ENCODE measurements at places on chromosomes 11 and 22.

GRCh38 chr22:40728731-40729189 lies 49.5 kb downstream of the MCHR1 start:
- DNase-seq = no peak

DNA sequence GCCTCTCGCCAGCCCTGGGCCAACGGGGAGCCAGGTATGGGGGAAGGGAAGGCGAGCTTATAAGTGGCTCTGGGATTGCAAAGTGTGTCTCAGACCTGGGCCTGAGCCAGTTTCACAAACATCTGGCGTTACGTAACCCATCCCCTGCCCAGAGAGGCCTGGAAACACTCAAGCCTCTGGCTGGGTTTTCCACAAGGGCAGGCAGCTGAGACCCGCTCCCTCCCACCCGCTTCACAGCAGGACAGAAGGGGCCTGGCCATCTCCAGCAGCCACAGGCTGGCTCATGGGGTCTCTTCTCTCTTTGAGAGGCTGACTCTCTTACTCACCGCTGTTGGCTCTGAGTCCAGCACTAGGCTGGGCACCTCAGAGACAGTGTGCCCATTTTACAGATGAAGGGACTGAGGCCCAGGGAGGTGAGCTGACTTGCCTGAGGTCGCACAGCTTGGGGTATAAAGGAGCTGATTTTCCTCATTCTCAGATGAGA lies 44.5 kb downstream of the TRIOBP start:
- DNase-seq = peak; percentile 48

GRCh38 chr11:77046060-77046501 lies 11.9 kb downstream of the B3GNT6 start:
- DNase-seq = no peak

DNA sequence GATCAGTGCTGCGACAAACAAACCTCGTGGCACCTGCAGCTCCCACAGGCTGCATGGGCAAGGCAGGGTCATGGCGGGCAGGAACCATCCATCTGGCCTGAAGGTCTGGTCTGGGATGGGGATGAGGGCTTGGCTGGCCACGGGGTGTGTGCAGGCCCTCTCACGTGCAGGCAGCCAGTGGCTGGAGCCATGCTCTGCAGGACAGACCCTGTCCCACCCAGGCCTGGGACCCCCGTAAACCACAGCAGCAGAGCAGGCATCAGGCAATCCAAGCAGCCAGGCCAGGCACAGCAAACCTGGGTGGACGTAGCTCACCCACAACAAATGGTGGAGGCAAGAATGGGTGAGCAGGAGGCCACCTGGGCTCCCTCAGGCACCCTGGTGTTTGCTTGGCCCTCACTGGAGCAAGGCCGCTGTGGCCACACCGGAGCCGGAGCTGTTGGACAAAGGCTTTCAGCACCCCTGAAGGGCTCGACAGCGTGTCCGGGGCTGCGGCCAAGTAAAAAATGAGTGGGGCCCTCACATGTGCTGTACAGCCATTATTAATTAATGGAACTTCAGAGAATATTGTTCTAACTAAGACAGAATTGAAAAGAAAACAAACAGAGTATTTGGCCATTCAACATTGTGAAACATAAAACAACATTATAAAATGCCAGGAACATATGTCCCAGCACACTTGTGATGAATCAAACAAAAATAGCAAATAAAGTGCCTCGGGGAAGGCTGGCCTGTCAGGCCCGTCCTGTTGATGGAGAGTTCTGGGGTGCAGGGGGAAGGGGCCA lies 24.0 kb upstream of the GNB1L start:
- DNase-seq = no peak

- no peak for DNase-seq
Measured at GRCh38 chr11:64025205-64025604, 10.5 kb upstream of the FLRT1 start.

DNA sequence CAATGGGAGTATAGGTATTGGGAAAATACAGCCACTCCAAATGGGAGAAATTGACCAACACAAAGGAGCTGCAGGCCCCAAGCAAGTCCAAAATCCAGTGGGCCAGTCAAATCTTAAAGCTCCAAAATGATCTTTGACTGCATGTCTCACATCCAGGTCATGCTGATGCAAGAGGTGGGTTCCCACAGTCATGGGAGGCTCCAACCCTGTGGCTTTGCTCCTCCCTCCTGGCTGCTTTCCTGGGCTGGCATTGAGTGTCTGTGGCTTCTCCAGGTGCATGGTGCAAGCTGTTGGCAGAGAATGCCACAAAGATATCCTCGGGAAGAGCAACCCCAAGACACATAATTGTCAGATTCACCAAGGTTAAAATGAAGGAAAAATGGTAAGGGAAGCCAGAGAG lies 80.8 kb downstream of the IGLL5 start:
- DNase-seq = no peak

GRCh38 chr11:27358296-27358695 lies 4.7 kb downstream of the CCDC34 start:
- no peak for DNase-seq

DNA sequence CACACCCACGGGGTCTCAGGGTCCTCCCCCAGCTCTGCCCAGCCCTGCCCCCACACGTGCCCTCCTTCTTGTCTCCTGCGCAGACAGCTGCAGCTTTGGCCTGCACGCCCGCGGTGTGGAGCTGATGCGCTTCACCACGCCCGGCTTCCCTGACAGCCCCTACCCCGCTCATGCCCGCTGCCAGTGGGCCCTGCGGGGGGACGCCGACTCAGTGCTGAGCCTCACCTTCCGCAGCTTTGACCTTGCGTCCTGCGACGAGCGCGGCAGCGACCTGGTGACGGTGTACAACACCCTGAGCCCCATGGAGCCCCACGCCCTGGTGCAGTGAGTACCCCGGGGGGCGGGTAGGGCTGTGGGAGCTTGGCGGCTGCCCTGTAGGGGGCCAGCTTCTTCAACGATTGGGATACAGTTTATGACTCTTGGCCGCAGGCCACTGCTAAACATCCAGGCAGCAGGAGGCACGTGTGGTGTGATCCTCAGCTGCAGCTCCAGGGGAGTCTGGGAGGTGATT lies 30.8 kb downstream of the ST14 start:
- no peak for DNase-seq

DNA sequence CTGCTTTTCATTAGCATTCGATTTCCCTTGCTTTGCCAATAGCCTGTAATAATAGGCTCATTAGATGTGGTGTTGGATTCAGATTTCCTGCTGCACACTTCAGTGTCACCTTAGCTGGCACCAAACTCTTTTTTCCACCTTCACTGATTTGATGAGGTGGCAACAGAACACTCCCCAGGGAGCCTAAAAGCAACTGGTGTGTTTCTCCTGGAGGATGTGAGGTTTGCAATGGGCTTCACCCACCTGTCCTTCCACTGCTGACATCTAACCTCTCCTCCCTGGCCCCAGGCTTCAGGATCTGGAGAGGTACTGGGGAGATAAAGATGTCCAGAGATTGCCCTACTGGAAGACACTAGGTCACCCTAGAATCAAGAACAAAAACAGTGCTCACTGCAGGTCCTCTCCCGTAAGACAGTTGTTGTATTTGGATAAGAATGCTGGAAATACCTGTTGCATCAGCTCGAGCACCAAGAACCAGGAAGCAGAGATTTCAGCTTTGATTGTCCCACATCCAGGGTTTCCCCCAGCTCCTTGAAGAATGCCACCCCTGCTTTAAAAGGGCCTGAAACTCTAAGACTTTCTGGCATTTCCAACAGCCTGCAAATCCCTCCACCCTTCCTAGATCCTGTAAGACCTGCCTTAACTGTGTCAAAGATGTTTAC lies 96.9 kb downstream of the SLC1A2 start:
- DNase-seq = no peak

DNA sequence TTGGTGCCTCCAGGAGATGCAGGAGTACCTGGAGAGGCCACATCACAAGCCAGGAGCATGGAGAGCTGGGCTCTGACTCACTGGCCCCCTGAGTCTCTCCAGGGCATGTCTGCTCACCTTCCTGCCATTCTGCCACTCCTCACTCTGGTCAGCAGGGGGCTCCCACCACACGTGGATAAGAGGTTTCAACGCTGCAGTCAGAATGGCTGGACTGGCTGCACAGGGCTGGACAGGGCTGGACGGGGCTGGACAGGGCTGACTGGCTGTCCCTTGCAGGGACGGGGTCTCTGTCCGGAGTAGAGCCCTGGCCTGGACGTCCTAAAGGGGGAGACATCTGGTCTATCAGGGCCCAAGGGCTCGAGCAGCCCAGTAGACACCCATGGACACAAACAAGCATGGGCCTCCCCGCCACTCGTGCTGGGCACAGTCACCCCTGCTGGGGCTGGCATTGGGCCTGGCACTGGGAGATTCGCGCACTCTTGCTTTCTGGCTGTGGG lies 34.6 kb downstream of the CYTH4 start:
- DNase-seq = peak; percentile 88

DNA sequence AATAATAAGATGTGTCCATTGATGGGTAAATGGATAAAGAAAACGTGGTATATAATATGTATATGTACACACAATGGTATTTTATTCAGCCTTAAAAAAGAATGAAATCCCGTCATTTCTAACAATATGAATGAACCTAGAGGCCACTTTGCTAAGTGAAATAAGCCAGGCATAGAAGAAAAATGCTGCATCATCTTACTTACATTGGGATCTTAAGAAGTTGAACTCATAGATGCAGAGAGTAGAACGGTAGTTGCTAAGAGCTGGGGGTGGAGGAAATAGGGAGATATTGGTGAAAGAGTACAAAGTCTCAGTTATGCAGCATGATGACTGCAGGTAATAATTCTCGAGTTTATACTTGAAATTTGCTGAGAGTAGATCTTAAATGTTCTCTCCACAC lies 14.3 kb upstream of the SLC36A4 start:
- no peak for DNase-seq

DNA sequence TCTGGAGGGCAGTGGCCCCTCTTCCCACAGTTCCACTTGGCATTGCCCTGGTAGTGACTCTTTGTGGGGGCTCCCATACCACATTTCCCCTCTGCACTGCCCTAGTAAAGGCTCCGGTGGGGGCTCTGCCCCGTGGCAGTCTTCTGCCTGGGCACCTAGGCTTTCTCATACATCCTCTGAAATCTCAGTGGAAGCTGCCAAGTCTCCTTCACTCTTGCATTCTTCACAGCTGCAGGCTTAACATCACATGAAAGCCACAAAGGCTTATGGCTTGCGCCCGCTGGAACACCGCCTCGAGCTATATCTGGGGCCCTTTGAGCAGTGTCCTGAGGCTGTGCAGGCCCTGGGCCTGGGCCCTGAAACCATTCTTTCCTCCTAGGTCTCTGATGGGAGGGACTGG lies 25.3 kb downstream of the PLEKHB1 start:
- no peak for DNase-seq

- DNase-seq = peak; percentile 38
Measured at GRCh38 chr22:46652847-46653331, 32.7 kb downstream of the GRAMD4 start.

DNA sequence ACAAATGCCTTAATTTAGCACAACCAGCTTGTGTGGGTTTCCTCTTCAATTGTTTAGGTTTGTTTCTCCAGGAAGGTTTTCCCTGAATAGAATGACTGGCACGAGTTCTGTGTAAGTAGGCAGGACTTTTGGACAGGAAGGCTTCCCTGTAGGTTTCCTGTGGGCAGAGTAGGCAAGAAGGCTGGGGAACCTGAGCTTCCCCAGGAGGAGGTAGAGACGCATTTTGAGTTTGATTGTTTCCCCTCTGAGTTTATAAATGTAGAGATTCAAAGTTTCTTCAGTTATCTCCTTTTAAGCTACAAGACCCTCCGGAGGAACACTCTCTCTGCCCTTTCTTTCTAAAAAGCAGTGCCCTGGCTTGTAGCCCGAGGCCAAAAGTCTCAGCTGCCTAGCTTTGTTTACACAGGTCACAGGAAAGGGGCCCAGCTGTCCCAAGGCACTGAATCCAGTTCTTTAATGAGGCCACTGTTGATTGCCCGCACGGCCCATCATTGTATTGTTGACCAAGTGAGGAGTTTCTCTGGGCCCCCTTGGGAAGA lies 66.6 kb upstream of the RDX start:
- DNase-seq = peak; percentile 35

DNA sequence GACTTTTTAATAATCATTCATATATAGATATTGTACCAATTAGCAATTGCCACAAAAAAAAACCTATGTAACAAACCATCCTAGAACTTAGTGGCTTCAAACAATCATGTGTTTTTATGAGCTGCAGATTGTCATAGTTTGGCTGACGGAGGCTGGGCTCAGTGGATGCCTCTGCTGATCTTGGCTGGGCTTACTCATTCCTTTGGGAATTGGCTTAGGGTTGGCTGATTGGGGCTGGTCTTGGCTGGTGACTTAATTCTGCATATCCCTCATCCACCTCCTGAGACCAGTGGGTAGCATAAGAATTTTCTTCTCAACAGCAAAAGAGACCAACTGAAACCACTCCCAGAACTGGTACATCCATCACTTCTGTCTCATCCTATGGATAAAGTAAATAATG lies 57.9 kb upstream of the PHF21B start:
- DNase-seq = no peak

DNA sequence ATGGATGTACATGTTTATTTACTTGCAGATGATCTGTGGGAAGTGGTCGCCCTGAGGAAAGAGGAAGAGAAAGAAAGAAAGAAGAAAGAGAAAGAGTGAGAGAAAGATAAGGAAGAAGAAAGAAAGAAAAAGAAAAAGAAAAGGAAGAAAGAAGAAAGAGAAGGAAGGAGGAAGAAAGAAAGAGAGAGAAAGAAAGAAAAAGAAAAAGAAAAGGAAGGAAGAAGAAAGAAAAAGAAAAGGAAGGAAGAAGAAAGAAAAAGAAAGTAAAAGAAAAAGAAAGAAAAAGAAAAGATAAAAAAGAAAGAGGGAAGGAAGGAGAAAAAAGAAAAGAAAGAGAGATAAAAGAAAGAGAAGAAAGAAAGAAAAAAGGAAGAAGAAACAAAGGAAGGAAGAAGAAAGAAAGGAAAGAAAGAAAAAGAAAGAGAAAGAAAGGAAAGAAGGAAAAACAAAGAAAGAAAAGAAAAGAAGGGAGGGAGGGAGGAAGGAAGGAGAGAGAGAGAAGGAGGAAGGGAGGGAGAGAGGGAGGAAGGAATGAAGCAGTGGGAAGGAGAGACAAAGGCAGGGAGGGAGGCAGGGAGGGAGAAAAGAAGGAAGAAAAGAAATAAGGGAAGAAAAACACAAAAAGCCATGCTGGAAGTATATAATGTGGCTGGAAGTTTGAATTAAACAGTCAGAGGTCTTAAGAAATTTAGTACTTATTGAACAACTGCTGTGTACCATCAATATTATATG lies 976.6 kb downstream of the FAM181B start:
- DNase-seq = no peak

GRCh38 chr22:36856121-36856791 lies 4.5 kb upstream of the NCF4 start:
- DNase-seq = peak; percentile 92

GRCh38 chr22:45072322-45072903 lies 62.6 kb upstream of the PHF21B start:
- no peak for DNase-seq

- DNase-seq = no peak
Measured at GRCh38 chr11:31804312-31805036, 6.6 kb downstream of the PAX6 start.

All from Ammon's horn (tissue), 1 donor.